ENCODE measurements at places on chromosomes 1 and 21. TPM values are rescaled to one million over a fixed set of nuclear protein-coding genes. Genes with fewer than 3 reads are reported as not detected.
A peak's percentile ranks its signal among the peaks of the same experiment; 100 is the strongest.

GRCh38 chr21:34546542-34546941, 34.5 kb upstream of the KCNE1 start:
- H3K36me3 ChIP-seq, result no peaks in the 10 kb centered on the region
- DNase-seq, result no peak
- peaks cover 29% of the 10 kb centered on the region for H3K4me1 ChIP-seq
- no peaks in the 10 kb centered on the region for H3K27me3 ChIP-seq
- no peak overlapping the region for H3K4me3 ChIP-seq

GRCh38 chr1:248787430-248787829, 31.9 kb upstream of the LYPD8 start:
- H3K27ac ChIP-seq, result no peak overlapping the region
- H3K4me1 ChIP-seq, result peaks cover 2% of the 10 kb centered on the region
- H3K36me3 ChIP-seq, result no peaks in the 10 kb centered on the region
- H3K27me3 ChIP-seq, result no peaks in the 10 kb centered on the region
- no peak for DNase-seq
- no peak overlapping the region for H3K4me3 ChIP-seq

- H3K27ac ChIP-seq, result peak overlapping the region; percentile 64
- peak overlapping the region; percentile 69 for H3K4me3 ChIP-seq
- peaks cover 22% of the 10 kb centered on the region for H3K4me1 ChIP-seq
- peak; percentile 32 for DNase-seq
- no peaks in the 10 kb centered on the region for H3K27me3 ChIP-seq
- H3K36me3 ChIP-seq, result no peaks in the 10 kb centered on the region
Observed at GRCh38 chr1:2547210-2548067, 8.7 kb upstream of the TNFRSF14 start.

GRCh38 chr1:110846861-110847260, 26.1 kb upstream of the CD53 start:
- no peaks in the 10 kb centered on the region for H3K36me3 ChIP-seq
- H3K4me3 ChIP-seq, result no peak overlapping the region
- H3K27me3 ChIP-seq, result peaks cover 52% of the 10 kb centered on the region
- DNase-seq, result no peak
- H3K4me1 ChIP-seq, result no peaks in the 10 kb centered on the region

DNA sequence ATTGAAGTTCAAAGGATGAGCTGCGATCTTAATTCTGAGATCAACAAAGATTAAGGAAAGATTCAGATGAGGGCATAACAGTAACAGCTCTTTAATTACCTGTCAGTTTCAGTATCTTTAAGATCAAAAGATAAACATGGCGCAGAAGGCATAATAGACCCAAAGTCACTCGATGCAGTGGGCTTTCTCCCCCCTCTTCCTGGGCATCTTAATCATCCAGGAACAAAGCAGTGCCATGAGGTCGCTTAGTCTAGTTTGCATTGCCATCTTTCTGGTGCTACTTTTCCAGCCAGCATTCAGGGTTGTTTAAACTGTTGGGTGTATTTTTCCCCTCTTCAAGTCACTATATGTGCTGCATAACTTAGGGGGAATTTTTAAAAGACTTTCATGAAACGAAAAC, 72.3 kb downstream of the HUNK start:
- no peak for DNase-seq
- H3K36me3 ChIP-seq, result no peaks in the 10 kb centered on the region
- H3K4me3 ChIP-seq, result no peak overlapping the region

DNA sequence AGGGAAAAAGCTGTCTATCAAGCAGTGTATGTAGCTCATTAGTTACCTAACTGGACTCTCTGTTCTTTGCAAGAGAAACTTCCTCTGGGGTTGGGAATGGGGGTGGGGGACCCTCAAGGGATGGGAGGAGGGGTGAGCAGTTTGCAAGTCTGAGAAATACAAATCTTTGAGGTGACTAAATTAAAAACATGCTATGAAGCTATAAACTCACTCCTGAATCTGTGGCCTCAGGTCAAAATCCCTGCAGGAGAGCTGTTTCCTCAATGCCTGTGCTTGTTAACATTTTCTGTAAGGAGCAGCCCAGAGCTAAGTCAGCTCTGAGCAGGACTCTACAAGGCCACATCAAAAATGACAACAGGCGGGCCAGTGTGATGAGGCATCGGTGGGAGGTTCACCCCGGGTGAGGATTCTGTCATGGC, 32.8 kb upstream of the PTPRC start:
- H3K4me3 ChIP-seq, result no peak overlapping the region
- H3K27me3 ChIP-seq, result no peaks in the 10 kb centered on the region
- no peak overlapping the region for H3K27ac ChIP-seq

DNA sequence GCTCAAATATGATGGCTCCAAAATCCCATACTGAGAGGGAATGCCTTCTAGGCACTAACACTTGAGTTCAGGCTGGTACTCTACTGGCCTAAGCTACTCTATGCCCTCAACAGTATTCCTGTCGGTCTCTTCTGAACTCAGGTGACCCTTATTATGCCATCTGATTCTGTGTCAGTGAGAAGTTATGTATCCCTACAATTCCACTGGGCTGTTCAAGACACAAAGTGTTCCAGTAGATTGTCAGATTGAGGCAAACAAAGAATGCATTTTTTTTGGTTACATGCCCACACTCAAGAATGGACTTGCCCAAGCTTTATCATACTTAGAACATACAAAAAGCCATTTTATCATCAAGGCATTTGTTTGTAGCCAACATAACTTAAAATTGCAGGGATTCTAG, 553.8 kb upstream of the PRMT6 start:
- no peaks in the 10 kb centered on the region for H3K27me3 ChIP-seq
- no peak overlapping the region for H3K27ac ChIP-seq
- H3K4me1 ChIP-seq, result peaks cover 14% of the 10 kb centered on the region
- no peak overlapping the region for H3K4me3 ChIP-seq

DNA sequence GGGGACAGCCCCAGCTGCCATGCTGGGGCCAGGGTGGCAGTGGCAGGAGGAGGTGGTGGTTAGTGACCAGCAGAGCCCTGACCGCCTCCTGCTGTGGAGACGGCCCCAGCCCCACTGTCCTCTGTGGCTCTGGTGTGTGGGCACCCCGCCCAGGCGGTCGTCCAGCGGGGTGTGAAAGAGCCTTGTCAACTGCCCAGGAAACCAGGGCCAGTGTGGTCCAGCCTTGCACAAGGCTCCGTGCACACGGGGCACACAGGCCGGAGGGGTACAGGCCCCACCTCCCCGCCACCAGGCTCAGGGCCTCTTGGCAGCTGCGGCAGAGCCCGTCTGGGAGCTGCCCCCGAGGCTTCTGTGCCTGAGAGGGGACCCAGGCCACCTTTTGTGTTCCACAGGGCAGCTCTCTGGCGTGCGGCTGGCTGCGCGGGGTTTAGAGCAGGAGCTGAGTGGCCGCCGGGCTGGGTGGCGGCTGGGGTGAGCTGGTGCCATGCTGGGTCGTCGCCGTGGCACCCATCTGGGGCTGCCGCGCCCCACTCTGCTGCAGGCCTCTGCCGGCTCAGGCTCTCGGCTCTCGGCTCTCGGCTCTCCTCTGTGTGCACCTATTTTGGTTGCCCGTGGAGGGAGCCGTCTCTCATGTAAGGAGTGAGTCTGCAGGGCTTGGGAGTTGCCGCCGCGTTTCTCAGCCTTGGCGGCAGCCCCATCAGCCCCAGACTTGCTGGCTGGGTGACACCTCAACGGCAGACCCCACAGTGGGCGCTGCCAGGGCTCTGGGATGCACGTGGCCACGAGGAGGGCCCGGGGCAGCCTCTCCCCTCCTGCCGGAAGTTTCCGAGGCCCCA, 36.1 kb downstream of the SLX9 start:
- peaks cover 5% of the 10 kb centered on the region for H3K4me1 ChIP-seq
- H3K27ac ChIP-seq, result no peak overlapping the region
- H3K36me3 ChIP-seq, result no peaks in the 10 kb centered on the region

GRCh38 chr1:162070825-162071224, 1.3 kb downstream of the NOS1AP start:
- H3K27ac ChIP-seq, result no peak overlapping the region
- H3K4me3 ChIP-seq, result peak overlapping the region; percentile 86
- H3K4me1 ChIP-seq, result peaks cover 26% of the 10 kb centered on the region
- peak; percentile 35 for DNase-seq

GRCh38 chr1:23963617-23964234, 4.1 kb downstream of the PNRC2 start:
- no peak overlapping the region for H3K4me3 ChIP-seq
- H3K4me1 ChIP-seq, result peaks cover 11% of the 10 kb centered on the region
- DNase-seq, result no peak
- no peaks in the 10 kb centered on the region for H3K27me3 ChIP-seq
- H3K36me3 ChIP-seq, result peaks cover 34% of the 10 kb centered on the region
- no peak overlapping the region for H3K27ac ChIP-seq

DNA sequence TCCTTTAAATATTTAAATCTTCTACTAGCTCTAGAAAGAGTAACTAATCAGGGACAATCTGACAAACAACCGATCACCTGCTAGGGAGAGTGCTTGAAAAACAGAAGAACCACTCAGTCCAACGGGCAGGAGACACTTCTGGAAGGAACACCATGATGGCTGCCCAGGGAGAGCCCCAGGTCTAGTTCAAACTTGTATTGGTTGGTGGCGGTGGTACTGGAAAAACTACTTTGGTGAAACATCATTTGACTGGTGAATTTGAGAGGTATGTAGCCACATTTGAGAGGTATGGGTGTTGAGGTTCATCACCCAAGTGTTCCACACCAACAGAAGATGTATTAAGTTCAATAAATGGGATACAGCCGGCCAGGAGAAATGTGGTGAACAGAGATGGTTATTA, 4.8 kb upstream of the WDR47 start:
- H3K4me3 ChIP-seq, result no peak overlapping the region
- no peaks in the 10 kb centered on the region for H3K4me1 ChIP-seq
- no peaks in the 10 kb centered on the region for H3K27me3 ChIP-seq

DNA sequence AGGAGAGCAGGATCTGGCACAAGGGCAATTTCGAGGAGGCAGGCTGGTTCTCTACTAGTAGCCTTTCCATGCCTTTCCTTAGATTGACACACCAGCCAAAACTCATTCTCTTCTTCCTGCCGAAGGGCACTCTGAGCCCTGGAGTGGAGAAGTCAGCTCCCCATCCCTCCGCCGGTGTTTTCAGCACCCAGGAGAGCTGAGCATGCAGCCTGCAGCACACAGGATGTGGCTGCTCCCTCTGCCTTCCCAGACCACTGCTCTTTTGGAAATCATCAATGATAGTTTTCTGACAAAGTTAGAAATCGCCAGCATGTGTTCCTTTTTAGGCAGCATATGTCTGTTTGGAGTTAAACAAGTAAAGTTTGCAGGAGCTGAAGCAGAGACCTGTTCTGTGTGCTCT, 11.7 kb downstream of the RNU5D-1 start:
- H3K27ac ChIP-seq, result no peak overlapping the region
- H3K36me3 ChIP-seq, result no peaks in the 10 kb centered on the region
- no peak for DNase-seq
- H3K4me1 ChIP-seq, result no peaks in the 10 kb centered on the region

- H3K4me3 ChIP-seq, result no peak overlapping the region
- DNase-seq, result no peak
- no peaks in the 10 kb centered on the region for H3K36me3 ChIP-seq
- H3K27ac ChIP-seq, result no peak overlapping the region
- H3K27me3 ChIP-seq, result peaks cover 14% of the 10 kb centered on the region
- H3K4me1 ChIP-seq, result no peaks in the 10 kb centered on the region
Observed at GRCh38 chr21:32806810-32807386, 35.3 kb upstream of the PAXBP1 start.

DNA sequence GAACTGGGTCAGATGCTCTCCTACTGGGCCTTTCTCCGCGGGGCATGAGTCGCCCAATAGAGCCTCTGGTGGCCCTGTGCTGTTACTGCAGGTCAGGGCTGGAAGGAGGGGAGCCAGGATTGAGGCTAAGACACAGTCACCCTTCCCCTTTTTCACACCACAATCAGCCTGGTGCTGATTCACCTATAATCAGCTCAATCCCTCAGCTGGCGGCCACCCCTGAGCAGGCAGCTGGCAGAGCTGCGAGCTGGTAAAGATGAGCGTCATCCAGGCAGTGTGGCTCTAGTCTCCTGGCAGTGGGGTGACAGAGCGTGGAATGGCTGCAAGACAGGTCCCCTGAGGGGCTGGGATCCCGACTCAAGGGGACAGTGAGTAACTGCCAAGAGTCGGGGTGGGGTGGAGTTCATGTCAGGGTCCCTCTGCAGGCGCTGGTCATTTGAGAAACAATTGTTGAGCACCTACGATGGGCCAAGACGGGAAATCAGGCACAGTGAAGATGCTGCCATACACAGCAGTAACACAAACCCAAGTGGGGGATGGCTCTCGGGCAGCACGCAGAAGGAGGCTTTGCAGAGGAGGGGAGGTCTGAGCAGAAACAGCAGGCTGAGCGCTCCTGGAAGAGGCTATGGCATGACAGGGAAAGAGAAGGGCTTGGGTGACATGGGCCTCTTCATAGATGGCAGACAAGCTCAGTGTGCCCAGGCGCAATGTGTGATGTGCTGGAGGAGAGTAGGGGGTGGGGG, 21.8 kb downstream of the ATF3 start:
- no peaks in the 10 kb centered on the region for H3K27me3 ChIP-seq
- DNase-seq, result peak; percentile 77
- no peak overlapping the region for H3K4me3 ChIP-seq
- H3K36me3 ChIP-seq, result no peaks in the 10 kb centered on the region
- H3K27ac ChIP-seq, result no peak overlapping the region

GRCh38 chr1:63790989-63791388, 17.2 kb downstream of the ROR1 start:
- H3K4me1 ChIP-seq, result peaks cover 17% of the 10 kb centered on the region
- H3K36me3 ChIP-seq, result no peaks in the 10 kb centered on the region
- no peak overlapping the region for H3K4me3 ChIP-seq
- H3K27me3 ChIP-seq, result no peaks in the 10 kb centered on the region
- no peak overlapping the region for H3K27ac ChIP-seq

GRCh38 chr1:200877839-200878551, 5.2 kb downstream of the GPR25 start:
- no peak overlapping the region for H3K4me3 ChIP-seq
- H3K4me1 ChIP-seq, result no peaks in the 10 kb centered on the region
- no peaks in the 10 kb centered on the region for H3K36me3 ChIP-seq
- no peak overlapping the region for H3K27ac ChIP-seq
- no peak for DNase-seq

- no peak overlapping the region for H3K27ac ChIP-seq
- H3K4me3 ChIP-seq, result no peak overlapping the region
- no peaks in the 10 kb centered on the region for H3K27me3 ChIP-seq
- no peaks in the 10 kb centered on the region for H3K4me1 ChIP-seq
- no peaks in the 10 kb centered on the region for H3K36me3 ChIP-seq
Observed at GRCh38 chr1:210722410-210723081, 393.8 kb downstream of the HHAT start.

GRCh38 chr1:47598357-47598756, 160.5 kb downstream of the FOXD2 start:
- no peaks in the 10 kb centered on the region for H3K4me1 ChIP-seq
- DNase-seq, result no peak
- no peaks in the 10 kb centered on the region for H3K36me3 ChIP-seq
- no peak overlapping the region for H3K27ac ChIP-seq

GRCh38 chr1:220272841-220273090, 513 bp upstream of the RAB3GAP2 start:
- peaks cover 16% of the 10 kb centered on the region for H3K36me3 ChIP-seq
- H3K4me3 ChIP-seq, result peak overlapping the region; percentile 97
- peak overlapping the region; percentile 42 for H3K27ac ChIP-seq
- DNase-seq, result peak; percentile 26
- peaks cover 21% of the 10 kb centered on the region for H3K4me1 ChIP-seq
- H3K27me3 ChIP-seq, result peaks cover 5% of the 10 kb centered on the region

The OR6K2 gene
- not detected for total RNA-seq

The L1TD1 gene
- not detected for total RNA-seq

The MEF2D gene
- 27.4 TPM for total RNA-seq

The TMIGD3 gene
- total RNA-seq, result not detected

The LCE2A gene
- not detected for total RNA-seq

The COL16A1 gene
- 5.0 TPM for total RNA-seq

The C8B gene
- total RNA-seq, result not detected

The LIN28A gene
- not detected for total RNA-seq

The RGSL1 gene
- not detected for total RNA-seq
